ENCODE measurements at places on chromosomes 7 and 10.
A peak's percentile ranks its signal among the peaks of the same experiment; 100 is the strongest.

DNA sequence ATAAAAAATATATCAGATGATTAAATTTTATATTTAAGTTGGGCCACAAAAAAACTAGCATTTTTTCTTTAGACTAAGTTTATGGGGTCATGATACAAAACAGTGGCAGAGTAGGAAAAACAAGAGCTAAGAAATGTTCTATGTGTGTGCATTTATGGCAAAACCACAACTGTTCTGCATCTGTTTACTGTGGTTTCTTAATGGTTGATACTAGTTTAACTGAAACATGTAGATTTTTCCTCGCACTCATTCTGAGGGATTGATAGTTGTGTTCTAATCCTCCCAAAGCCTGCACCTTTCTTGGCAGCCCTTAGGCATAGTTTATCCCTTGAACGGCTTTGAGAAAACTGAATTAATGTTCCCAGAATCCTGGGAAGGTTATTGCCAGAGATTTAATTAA, 66.6 kb upstream of the PHYHIPL start:
- no peak for DNase-seq

DNA sequence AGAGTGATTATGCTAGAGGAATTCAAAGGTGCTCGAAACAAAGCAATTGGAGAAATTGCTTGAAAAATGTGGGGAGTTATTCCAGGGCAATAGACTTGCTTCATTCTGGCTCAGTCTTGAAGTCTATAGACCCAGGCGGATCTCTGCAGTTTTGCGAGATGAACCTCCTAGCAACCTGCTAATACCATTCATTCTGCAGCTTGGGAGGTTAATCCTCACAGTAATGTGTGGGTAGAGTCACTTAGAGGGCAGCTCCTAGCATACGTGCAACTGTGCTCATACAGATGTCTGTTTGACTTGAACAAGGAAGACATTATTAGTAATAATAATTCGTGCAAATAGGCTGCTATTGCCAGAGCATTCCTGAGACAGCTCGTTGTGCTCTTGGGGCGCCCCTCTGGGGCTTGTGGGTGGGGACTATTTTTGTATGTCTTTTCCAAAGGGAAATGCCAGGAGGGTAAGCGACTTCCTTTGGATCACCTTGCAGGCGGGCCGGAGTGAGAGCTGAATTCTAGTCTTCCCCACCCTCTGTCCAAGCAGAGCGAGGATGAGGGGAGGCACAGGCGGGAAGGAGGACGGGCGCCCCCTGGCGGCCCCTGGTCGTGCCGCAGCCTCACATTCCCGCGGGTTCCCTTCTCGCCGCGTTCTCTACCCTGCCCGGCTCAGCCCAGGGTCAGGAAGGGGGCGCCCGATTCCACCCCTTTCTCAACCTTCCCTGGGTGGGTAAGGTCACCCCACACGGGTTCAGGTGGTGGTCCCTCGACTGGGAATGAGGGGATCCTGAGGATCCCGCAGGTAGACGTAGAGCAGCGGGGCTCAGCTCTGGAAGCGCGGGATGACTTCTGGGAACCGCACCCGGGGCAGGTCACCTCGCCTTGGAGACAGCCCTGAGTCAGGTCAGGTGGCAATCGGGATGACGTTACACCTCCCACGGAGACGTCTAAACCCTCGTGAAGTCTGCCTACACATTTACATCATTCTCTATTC, 241.5 kb downstream of the PHTF2 start:
- peak; percentile 36 for DNase-seq

DNA sequence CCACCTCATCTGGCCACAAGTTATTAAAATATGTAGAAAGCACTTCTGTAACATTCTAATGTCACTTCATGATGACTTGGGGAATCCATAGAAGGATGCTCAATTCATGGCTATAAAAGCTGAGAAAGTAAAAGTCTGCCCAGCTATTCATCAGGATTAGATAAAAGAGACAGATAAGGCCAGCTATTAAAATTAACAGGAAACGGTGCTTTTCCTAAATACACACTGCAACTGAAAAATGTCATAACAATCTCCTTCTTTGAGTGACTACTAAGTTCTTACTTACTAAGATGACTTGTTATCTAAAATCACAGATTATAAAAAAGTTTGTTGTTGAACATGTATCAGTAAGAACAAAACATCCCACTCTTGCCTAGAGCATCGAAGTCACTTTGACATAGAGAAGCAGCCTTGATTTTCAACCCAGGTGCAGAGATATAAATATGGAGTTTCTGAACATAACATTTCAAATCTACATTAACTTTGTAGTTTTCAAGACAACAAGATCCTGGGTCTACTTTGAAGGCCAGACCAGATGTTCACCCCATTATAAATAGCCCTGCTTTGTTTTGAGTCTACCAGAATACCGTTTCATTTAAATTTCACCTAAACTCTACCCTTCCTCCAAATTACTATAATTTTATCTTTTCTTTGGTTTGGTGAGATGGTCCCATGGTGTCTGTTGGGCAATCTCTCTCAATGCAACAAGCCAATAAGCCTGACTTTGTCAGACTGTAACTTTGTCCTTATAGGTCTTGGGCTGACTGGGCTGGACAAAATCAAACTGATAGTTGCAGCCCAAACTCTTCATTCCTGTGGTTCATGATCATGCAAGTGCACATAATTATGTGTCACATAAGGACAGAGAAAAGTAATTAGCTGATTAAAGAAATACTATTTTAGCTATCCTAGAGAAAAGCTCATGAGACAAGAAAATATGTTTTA, 24.0 kb downstream of the HYCC1 start:
- DNase-seq = peak; percentile 25

DNA sequence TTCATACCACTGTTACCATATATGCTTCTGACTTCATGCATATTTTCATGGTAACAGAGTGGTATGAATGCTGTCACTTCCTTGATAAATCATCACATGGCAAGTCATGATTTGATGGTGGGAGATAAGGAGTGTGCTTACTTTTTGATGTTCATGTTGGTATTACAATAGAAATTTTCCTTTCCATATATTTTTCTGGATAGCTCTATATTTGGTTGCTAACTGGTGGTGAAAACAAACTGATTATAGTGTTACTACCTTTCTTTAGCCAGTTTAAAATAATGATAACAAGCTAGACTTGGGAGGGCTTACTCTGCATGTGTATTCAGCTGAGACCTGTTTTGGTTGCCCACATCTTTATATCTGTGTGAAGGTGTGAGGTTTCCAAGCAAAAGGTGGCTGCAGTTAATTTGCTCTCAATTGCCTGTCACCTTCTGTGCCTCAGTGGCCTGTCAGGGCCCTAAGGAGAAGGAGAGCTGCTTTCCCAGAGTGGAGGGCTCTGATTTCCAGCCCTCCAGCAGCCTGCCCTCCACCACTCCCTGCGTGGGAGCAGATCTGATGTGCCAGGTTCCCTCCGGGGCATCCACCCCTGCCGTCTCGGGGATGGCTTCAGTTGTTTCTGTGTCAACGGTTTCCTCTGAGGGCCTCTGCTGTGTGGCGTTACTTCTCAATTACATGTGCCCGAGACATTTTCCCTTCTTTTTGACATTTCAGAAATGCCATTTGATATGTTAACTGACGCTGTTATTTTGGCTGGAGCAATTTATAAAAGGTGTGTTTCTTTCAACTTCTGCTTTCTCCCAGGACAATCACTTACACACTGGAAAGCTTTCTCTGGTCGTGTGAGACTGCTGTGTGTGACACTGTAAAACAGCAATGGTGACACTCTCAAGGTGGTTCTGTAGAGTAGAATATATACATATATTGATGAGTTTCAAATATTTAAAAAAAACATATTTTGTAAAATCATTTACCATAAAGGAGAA, 107.7 kb upstream of the KLF6 start:
- DNase-seq = peak; percentile 60

DNA sequence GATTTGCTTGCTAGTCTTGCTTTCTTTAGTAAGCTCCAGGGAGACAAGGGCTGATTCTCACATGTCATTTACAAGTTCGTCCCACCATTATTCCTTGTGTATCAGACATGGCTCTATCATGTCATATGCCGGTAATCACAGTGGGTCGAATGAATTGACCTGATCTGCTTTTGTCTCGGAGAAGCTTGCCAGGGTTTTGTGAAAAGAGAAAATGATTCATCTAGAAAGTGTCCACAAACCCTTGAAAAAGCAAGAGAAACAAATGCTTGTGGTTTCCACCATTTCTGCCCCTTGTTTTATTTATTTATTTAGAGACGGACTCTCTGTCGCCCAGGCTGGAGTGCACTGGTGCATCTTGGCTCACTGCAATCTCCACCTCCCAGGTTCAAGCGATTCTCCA, 278.5 kb downstream of the TCF7L2 start:
- DNase-seq = peak; percentile 53
